HCT116 (cell line): ENCODE measurements at places on chromosomes 6 and 20. TPM values are rescaled to one million over a fixed set of nuclear protein-coding genes. Genes with fewer than 3 reads are reported as not detected.
A peak's percentile ranks its signal among the peaks of the same experiment; 100 is the strongest.

The PCSK2 gene
- total RNA-seq: not detected

The TRIM15 gene
- 6.5 TPM for total RNA-seq

The PEDS1 gene
- total RNA-seq: 31.9 TPM

The DPPA5 gene
- total RNA-seq: not detected

GRCh38 chr6:36315921-36316320 is 20.8 kb downstream of the BNIP5 start:
- no peak for DNase-seq

DNA sequence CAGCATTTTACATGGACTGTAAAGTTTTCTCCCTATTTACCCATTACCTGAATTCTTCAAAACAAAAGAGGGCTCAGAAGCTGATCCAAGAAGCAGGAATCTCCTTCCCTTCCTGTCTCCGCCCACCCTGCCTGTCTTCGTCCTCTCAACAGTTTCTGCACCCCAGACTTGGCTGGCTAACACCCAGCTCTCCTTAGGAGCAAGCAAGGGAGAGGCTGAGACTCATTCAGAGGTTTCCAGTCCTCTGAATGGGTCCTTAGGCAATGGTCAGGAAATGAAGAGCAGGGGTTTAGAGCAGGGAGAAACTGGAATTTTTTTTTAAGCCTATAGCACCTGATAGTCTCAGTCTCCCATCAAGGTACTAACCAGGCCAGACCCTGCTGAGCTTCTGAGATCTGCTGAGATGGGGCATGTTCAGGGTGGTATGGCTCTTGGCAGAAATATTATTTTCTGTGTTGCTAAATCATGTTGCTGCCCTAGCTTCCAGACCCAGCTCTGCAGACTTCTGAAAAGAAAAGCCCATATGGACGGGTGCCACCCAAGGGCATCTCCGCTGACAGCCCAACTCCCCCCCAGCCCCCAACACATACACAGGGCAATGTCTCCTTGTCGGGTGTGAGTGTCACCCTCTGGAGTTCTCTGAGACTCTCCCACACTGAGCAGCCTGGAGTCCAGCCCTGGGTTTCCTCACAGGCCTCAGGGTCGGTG is 74.6 kb upstream of the CD93 start:
- DNase-seq: no peak

DNA sequence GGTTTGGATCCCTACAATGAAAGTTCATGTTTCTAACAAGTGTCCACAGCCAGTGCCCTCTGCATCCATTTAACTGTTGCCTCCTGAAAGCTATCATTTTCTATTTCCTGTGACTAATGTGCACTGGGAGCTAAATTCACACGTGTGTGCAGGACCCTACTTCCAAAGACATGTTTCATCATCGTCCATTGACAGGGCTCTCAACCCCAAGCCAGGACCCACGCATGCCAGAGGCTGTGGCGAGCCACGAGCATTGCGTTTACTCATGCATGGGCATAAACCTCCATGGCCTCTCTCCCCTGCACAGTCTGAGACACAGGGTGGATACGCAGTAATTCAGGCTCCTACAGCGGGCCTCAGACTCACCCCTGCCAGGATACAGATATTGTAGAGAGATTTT is 153.2 kb downstream of the MAFB start:
- DNase-seq: no peak

DNA sequence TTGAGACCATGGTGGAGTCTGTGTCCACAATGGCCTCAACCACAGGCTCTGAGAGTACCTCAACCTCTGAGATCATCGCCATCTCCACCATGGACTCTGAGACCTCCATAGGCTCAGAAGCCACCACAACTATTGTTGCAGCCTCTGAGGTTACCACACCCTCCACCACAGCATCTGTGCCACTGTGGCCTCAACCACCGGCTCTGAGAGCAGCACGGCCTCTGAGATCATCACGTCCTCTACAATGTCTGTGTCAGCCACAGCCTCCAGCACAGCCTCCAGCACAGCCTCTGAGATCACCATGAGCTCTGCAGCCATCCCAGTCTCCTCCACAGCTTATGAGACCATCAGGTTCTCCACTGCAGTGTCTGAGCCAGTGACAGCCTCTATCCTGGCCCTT is 19.4 kb upstream of the MUC21 start:
- no peak for DNase-seq

GRCh38 chr20:3767427-3768341 is at the start of gene ADISSP:
ADISSP (minus strand) TSS chr20:3767753; CDS start chr20:3760100, 7,653 bp downstream.
- DNase-seq: peak; percentile 95

GRCh38 chr20:50338479-50339391 is 148.1 kb downstream of the CEBPB start:
- no peak for DNase-seq

- DNase-seq: no peak
Observed at GRCh38 chr6:154614641-154615040, 104.2 kb upstream of the CNKSR3 start.
